HTR-8/SVneo (cell line): ENCODE measurements at places on chromosomes 6 and 20.

DNA sequence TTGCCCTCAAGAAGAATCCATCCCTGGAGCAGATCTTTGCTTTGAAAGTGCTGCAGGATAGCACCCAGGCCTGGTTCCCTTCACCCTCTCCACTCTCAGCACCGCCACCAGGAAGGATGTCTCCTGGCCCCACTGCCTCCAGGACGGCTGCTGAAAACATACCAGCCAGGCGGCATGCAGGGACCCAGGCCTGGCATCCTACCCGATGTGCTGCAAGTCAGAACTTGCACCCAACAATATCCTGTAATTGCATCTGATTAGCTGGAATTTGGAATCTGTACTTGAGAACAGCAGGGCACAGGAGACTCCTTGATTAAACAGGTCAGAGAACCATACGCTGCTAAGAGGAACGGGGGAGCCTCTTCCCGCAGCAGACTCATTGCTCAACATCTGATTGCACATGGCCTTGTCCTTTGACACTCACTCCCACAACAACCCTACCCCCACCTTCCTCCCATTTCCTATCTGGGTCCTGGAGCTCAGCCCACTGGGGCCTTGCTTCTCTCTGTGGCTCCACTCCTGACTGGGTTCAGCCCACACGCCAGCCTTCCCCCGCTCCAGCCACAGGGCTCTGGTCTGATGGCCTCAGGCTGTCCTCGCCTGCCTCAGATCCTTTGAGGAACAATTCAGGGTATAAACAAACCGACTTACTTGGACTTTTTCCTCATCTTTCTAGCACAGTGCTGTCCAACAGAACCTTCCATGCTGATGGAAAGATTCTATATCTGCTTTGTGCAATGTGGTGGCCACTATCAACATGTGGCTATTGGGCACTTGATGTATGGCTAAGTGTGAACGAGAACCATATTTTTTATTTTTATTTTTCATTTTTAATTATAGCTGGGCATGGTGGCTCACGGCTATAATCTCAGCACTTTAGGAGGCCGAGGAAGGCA is 78.0 kb downstream of the FGD2 start:
- peak; percentile 55 for DNase-seq

- DNase-seq = no peak
Observed at GRCh38 chr20:25063981-25064380, 6.0 kb upstream of the ACSS1 start.

DNA sequence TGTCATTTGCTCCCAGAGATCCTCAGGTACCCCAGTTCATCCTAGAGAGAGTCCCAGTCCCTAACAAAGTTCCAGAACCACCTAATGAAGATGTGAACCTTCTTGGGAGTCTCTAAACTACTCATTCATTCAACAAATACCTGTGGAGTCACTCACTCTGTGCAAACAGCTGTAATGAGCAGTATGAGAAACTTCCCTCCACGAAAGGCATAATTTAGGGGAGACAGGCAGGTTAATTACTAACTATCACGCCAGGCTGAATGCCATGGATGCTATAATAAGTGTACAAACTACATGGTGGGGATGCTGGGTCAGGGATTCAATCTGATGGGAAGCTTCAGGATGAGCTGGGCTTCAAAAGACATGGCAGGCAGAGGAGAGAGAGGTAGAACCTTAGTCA is 70.1 kb upstream of the AFDN start:
- DNase-seq = no peak

DNA sequence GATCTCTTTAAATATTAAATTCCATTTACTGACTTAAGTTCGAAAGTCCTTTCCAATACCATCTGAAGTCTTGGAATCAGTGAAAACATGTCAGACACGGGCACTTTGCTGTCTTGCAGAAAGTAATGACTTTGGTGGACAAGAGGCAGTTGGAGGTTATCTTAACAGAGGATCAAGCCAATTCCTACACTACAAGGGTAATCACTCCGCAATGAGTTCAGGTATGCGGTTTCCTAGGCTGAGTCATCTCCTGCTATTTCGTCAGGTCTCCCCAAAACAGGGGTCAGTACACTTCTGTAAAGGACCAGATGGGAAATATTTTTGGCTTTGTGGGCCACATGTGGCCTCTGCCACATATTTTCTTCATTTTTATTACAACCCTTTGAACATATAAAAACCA is 656.6 kb downstream of the KIF16B start:
- DNase-seq = no peak

- DNase-seq = no peak
Observed at GRCh38 chr6:132214716-132215115, 186.6 kb downstream of the MOXD1 start.

DNA sequence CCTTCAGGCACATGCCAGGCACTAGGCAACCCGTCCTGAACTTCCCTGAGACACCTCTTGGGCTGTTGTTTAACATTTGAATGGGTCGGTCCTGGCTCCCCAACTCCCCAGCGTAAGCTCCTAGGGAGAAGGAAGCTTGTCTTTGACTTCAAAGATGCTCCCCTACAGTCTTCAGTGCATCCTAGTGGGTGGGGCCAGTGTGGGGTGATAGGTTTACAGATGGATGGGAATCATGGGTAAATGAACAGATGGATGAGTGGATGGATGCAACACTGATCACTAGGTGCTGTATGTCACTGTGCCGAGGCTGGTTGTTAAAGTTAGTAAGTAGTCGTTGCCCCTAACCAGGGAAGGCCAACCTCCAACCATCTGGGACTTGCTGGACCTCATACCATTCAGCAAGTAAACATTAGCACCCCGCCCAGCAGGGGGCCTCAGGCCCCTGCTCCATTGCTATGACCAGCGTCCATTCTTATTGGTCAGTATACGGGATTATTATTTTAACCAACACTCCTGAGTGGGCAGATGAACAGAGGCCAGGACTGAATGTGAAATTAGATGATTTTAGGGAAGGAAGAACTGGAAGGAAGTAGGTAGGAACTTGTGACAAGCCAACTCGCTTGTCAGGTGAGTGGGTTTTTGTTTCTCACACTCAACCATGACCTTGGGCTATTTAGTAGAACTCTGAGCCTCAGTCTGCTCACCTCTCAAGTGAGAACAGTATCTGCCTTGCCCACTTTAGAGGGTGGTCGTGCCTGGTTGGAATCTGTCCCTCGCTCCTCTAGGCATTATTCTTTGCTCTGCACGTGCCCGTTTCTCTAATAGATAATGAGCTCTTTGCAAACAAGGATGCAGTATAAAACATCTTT is 82.9 kb upstream of the FOXP4 start:
- peak; percentile 86 for DNase-seq

DNA sequence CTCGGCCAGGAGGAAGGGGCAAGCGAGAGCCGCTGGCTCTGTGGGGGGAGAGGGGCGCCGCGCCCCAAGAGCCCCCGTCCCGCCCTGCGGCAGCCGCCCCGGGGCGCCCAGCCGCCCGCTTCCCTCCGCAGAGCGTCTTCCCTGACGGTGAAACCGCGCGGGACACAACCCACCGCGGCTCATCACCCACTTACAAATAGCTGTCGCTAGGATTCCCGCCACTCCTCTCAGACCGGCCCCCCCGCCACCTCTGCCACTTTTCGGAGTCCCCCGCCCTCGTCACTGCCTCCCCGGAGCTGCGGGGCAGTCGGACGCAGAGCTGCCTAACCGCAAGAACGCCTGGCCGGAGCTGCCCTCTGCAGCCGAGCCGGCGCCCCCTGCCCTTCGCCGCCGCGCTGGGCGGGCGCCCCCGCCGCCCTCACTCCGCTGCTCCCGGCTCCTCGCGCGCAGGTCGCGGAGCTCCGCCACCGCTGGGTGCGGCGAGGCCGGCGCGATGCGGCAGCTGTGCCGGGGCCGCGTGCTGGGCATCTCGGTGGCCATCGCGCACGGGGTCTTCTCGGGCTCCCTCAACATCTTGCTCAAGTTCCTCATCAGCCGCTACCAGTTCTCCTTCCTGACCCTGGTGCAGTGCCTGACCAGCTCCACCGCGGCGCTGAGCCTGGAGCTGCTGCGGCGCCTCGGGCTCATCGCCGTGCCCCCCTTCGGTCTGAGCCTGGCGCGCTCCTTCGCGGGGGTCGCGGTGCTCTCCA is at the start of gene SLC35D3:
Gene SLC35D3, plus strand, starts transcription at position 366 of the 749 bp plus-strand sequence. Its CDS starts 128 bp downstream, at position 494.
- peak; percentile 22 for DNase-seq

- no peak for DNase-seq
Observed at GRCh38 chr6:75272145-75272840, 12.3 kb downstream of the TMEM30A start.

GRCh38 chr20:24778585-24779031 is 170.5 kb upstream of the CST7 start:
- no peak for DNase-seq

GRCh38 chr6:12590901-12591300 is 125.7 kb upstream of the PHACTR1 start:
- DNase-seq = no peak
